ENCODE measurements at places on chromosomes 4 and X.

DNA sequence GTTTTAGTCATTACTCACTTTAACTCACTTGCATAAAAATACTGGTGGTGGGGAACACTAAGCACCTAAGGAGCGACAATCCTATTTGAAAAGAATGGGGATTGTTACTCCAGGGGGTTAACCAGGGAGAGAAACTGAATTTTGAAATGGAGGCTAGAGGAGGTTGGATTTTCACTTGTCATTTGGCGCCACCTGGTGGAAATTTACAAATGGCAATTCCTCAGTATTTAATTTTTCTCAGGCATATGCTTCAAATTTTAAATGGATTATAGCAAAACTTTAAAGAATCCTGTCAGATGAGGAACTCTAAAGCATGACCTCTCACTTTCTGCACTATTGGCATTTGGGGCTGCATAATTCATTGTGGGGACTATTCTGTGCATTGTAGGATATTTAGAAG lies 2.7 kb upstream of the GEMIN8 start:
- DNase-seq, result peak; percentile 82

DNA sequence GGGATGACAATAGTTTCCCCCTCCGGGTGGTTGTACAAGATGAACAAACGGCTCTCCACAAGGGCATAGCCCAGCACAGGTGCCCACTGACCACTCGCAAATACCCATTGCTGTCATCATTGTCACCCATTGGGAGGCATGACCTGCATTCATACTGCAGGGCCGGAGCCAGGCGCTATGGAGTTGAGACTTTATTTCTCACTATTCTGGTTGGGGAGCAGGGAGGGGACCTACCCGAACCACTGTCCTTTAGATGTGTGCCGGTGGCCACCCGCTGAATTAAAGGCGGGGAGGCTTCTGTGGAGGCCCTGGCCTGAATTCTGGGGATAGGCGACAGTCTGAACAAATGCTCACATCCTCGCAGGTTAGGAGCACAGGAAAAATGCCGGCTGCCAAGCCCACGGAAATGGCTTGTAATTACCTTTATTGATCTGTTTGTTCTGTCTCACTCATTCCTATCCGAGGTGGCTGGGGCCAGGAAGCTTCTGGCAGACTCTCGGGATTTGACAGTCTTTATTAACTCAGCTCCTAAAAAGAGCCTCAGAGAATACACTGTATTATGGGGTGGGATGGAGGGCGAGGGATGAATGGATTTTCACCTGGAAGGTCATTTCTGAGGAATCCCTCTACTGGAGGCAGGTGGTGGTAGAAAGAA lies 125.1 kb upstream of the PSAPL1 start:
- DNase-seq, result no peak

DNA sequence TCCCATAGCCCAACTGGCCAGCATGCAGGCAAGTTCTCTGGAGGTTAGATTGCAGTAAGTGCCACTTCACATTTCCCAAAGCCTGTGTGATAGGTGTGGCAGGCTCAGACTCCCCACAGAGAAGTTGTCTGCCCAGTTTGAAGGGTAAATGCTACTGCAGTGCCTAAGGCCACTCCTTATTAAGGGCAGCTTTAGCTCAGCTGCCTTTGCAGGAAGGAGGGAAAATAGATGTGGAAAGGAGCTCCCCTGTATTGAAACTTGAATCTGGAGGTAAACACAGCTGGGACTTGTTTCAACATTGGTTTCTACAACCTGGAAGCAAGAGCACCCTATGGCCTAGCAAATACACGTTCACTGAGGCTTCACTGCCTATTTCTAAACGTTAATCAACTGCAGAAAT lies 22.4 kb downstream of the NEXMIF start:
- peak; percentile 3 for DNase-seq

GRCh38 chr4:115790812-115791211 lies 677.4 kb upstream of the NDST4 start:
- no peak for DNase-seq

- DNase-seq, result no peak
These were observed 8.7 kb downstream of the RHOH start for GRCh38 chr4:40205259-40206198.

GRCh38 chr4:84800256-84800655 lies 166.2 kb downstream of the WDFY3 start:
- DNase-seq, result no peak

GRCh38 chr4:39528061-39528465 lies 824 bp upstream of the UGDH start:
- DNase-seq, result no peak

DNA sequence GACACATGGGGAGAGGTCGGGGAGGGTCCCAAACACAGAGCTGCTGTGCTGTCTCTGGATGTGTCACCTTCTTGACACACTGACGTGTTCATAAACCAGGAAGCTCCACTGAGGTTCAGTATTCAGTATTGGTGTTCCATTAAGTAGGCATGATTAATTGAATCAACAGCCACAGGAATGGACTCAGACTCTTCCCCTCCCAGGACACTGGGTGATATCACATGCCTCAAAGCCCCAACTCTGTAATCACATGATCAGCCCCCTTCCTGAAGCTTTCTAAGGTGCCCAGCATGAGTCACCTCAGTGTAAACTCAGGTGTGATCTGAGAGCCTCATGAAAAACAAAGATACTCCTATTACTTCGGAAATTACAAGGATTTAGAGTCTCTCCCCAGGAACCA lies 21.1 kb upstream of the HNRNPD start:
- DNase-seq, result no peak

GRCh38 chr4:146439437-146439836 lies 82.3 kb downstream of the SLC10A7 start:
- no peak for DNase-seq

DNA sequence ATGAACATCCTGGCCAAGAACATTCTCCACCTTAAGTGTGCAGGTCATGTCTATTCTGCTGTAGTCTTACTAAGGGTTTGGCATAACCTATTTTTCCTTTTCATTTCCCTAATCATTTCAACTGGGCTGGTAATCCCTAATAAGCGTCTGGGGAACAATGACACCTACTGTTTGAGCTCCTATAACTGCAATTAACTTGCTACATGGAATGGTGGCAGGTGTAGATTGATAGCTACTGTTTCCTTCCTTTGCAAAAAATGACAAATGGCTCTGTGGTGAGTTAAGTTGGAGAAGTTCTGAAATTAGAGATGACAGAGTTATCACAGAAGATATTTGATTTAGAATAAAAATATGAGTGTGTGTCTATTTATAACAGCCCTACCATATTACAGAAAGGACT lies 104.5 kb upstream of the NAP1L5 start:
- no peak for DNase-seq

DNA sequence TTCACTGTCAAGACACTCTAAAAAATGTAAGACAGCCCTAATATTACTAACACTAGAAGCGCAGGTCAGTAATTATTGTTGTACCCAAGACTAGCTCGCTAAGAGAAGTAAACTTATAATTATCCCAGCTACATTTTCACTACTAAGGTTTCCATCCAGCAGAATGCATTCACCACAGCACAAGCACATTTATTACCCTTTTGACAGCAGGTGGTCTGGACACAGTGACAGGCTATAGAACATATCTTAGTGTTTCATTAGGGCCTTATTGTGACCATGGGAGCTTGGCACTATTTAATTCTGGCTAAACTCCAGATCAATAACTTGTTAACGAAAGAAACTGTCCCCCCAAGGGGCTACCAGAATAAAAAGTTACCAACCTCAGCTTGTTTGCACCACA lies 237.7 kb downstream of the ENOX2 start:
- no peak for DNase-seq

DNA sequence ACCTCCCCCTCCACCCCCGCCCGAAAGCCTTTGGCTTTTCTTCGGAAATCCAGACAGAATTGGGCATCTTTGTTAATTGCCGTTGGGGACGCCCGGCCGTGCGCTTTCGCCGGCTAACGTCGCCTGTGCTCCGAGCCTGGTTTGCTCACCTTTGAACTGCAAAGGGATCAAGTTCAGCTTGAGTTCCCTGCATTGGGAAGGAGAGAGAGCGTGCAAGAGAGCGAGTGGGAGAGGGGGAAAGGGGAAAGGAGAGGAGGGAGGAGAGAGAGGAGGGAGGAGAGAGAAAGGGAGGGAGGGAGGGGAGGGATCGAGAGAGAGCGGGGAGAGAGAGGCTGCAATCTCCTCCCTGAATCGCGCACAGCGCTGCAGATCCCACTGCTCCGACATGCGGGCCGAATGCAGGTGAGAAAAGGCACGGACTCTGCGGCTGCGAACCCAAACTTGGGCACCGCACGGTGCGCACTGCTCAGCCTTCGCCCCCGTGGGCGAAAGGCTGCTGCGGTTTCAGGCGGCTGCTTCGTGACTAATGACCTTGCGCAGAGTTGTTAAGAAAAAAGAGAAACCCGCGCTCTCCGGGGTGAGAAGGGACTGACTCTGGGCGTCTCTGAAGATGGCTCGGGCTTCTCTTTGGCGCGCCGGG lies at the start of gene PCDH7:
PCDH7 (plus strand) TSS at position 349 of the 640 bp plus-strand sequence. CDS start 1,054 bp downstream, outside the sequence.
- no peak for DNase-seq

GRCh38 chr4:87037671-87038334 lies 103.0 kb downstream of the AFF1 start:
- DNase-seq, result peak; percentile 80

DNA sequence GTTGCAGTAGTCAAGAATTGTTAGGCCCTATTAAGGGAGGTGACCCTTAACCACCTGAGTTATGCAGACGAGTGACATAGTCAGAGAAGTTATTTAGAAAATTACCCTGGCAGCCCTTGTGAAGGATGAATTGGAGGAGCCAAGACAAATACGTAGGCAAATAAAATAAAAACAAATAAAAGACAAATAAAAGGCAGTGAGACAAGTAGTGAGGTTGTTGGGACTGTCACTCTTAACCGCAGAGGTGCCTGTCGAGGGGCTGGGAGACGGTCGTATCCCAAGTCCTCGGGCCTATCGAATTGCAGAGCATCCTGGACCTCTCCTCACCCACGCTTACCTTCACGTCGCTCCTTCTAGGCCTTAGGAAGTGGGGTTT lies 58.0 kb upstream of the ZC4H2 start:
- no peak for DNase-seq

GRCh38 chr4:140237616-140238350 lies 83.8 kb upstream of the MAML3 start:
- DNase-seq, result peak; percentile 95

- DNase-seq, result no peak
These were observed 111.1 kb downstream of the RTL3 start for GRCh38 chrX:78548012-78548411.

DNA sequence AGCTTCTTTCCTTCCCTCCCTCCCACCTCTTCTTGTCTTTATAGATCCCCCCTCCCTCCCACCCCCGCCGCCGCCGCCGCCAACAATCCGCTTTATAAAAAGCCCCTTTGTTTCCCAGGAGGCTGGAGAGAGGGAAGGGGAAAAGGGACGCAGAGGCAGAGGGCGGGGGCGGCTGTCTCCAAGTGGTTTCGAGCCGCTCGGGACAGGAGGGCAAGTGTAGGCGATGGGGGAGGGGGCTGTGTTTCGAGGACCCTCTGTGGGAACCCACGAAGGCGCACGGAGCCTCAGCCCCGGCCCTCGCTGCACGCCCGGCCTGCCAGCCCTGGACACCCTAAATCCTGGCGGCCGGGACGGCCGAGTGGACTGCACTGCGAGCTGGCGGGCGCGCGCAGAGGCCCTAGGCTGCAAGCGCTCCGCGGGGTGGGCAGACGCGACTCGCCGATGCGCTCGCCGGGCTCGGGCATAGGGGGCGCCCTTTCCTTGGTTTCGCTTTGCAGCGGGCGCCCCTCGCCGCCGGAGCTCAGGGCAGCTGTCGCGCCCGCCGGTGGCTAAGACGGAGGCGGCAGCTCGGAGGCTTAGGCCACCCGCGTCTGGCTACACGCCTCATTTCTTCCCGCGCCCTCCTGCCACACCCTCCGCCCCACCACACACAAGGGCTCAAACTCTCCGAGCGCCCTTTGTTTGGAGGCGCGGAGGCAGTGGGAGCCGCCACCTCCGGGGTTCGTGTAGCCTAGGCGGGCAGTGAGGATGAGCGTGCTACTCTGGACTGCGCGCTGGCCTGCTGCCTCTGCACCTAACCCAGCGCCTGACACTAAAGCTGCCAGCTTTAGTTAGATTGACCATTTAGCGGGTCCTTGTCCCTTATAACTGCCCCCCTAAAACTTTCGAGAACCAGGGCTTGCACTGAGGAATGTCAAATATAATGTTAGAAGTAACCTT lies 2.2 kb downstream of the MAMLD1 start:
- peak; percentile 90 for DNase-seq

GRCh38 chr4:126647756-126648397 lies 984.9 kb upstream of the INTU start:
- no peak for DNase-seq

DNA sequence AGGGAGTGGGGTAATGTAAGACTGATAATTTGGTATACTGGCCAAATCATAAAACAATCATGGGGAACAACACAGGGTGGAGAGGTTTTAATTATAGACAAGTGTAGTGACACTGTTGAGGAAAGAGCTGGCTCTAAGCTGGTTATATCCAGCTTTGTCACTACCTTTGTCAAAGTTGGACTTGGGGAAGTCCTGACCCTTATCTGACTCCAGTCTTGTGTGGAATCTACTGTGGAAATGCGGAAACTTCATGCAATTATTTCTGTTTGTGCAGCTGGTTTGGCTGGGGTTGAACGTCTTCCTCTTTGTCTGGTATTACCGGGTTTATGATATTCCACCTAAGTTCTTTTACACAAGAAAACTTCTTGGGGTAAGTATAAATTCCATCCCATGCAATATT lies 2.0 kb downstream of the CYBB start:
- no peak for DNase-seq

GRCh38 chrX:22689290-22689689 lies 310.5 kb upstream of the DDX53 start:
- DNase-seq, result no peak

GRCh38 chr4:52840531-52841370 lies 21.4 kb upstream of the RASL11B start:
- peak; percentile 39 for DNase-seq

- no peak for DNase-seq
These were observed 42.6 kb downstream of the ADGRA3 start for GRCh38 chr4:22473268-22473667.

DNA sequence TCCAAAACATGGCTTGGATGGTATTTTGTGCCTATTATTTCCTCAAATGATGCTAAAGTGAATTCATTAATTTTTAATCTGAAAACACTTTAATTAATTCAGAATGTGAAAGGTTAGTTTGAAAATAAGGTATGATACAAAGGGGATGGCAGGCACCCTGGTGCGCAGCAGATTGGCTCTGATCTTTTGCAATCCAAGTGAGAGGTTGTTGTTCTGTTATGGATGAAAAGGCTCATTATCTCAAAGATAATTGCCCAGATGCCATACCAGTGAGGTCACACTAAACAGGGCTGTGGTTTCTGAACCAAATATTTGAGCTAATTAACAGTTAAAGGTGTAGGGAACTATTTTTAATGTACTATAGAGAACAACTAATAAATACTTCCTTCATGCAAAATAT lies 504.9 kb downstream of the RAPGEF2 start:
- DNase-seq, result peak; percentile 44

GRCh38 chr4:109728385-109728784 lies 1.5 kb downstream of the PLA2G12A start:
- no peak for DNase-seq
